Transverse colon (tissue), 4 donors: ENCODE measurements at places on chromosomes 16 and 17. TPM values are rescaled to one million over a fixed set of nuclear protein-coding genes. Genes with fewer than 3 reads are reported as not detected.
A peak's percentile ranks its signal among the peaks of the same experiment; 100 is the strongest.

DNA sequence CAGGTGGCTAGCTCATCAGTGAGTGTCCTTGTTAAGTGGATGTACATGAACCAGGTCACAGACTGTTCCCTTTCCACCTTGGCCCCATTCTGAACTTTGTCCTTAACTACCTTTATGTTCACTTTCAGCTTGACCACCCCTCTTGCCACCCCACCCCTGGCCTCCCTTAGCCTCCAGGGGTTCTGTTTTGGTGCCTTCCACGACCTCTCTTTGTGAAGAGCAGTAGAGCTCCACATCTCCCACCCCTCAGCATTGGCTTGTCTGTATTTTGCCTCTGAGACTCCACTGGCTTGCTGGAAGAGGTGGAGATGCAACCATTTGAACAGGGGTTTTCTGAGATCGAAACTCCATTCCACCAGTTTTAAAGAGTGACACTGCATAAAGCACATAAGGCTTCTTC, 123.5 kb downstream of the RGS9 start:
- peaks cover 3% of the 10 kb centered on the region for H3K27me3 ChIP-seq
- no peak overlapping the region for H3K4me3 ChIP-seq
- H3K4me1 ChIP-seq, result no peaks in the 10 kb centered on the region
- DNase-seq, result no peak
- H3K36me3 ChIP-seq, result no peaks in the 10 kb centered on the region

DNA sequence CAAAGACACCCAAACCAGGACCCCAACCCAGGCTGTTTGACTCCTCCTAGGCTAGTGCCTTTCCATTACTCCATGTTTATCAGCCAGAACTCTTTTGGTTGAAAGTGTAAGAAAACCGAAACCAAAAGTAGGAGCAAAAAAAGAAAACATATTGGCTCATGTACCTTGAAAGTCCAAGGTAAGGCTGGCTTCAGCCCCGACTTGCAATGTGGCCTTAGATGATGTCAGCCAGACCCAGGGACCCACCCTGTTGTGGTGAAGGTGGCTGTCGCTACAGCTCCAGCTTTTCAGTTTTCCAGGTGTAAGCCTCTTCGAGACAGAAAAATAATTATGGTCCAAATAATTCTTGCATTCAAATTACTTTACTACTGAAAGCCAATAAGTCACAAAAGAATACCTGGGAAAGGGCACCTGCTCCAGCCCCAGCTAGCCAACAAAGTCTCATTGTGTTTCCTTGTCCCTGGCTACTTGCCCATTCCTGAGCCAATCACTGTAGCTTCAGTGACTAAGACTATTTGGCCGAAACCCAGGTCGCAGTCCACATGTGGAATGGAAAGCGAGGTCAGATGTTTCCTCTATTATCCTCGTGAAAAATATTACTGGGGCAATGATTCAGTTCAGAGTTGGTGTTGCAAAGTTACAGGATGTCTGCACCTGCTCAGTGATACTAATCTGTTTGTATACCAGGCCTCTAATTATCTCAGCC, 20.7 kb downstream of the DNAH9 start:
- peak; percentile 86 for DNase-seq
- H3K27me3 ChIP-seq, result no peaks in the 10 kb centered on the region
- peak overlapping the region; percentile 63 for H3K27ac ChIP-seq
- H3K36me3 ChIP-seq, result no peaks in the 10 kb centered on the region
- H3K4me3 ChIP-seq, result peak overlapping the region; percentile 18

DNA sequence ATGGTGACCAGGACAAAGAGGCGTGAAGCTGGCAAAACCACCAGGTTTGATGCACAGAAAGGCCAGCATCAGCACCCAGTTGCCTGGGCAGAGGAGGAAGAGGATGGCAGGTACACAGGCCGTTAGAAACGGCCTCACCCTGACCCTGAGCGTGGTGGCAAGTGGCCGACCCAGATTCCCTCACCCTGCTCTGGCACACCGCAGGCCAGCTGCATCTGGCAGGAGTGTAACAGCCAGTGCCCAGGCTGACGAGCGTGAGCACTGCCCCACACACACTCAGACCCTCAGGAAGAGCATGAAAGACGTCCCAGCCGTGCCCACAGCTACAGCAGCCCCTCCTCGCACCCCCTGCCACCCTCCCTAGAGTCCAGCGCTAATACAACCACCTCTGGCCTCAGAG, 82.0 kb downstream of the ANKRD11 start:
- peaks cover 94% of the 10 kb centered on the region for H3K4me1 ChIP-seq
- H3K27me3 ChIP-seq, result no peaks in the 10 kb centered on the region
- no peak overlapping the region for H3K4me3 ChIP-seq
- no peak overlapping the region for H3K27ac ChIP-seq
- DNase-seq, result no peak
- no peaks in the 10 kb centered on the region for H3K36me3 ChIP-seq

DNA sequence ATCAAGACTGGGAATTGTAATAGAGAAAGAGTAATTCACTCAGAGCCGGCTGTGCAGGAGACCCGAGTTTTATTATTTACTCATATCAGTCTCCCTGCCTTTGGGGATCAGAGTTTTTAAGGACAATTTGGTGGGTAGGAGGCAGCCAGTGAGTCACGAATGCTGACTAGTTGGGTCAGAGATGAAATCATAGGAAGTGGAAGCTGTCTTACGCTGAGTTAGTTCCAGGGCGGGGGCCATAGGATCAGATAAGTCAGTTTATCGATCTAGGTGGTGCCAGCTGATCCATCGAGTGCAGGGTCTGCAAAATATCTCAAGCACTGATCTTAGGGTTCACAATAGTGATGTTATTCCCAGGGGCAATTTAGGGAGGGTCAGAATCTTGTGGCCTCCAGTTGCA, 20.2 kb upstream of the GUCY2D start:
- H3K36me3 ChIP-seq, result no peaks in the 10 kb centered on the region
- peaks cover under 1% of the 10 kb centered on the region for H3K4me1 ChIP-seq
- H3K27me3 ChIP-seq, result no peaks in the 10 kb centered on the region
- DNase-seq, result no peak

DNA sequence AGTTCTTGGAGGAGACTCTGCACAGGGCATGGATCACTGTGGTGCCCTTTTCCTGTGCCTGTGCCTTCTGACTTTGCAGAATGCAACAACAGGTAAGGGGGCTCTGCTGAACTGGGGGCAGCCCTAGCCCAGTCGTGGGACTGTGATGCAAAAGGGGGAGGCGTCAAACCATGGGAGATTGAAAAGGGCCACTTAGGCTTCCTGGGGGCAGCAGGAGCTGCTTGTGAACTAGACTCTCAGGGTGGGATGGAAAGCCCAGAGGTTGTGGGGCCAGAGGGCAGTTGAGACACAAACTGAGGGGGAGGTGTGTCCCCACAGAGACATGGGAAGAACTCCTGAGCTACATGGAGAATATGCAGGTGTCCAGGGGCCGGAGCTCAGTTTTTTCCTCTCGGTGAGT, 19.6 kb downstream of the ADGRG5 start:
- H3K36me3 ChIP-seq, result no peaks in the 10 kb centered on the region
- peaks cover 16% of the 10 kb centered on the region for H3K27me3 ChIP-seq
- DNase-seq, result no peak
- H3K4me3 ChIP-seq, result no peak overlapping the region
- no peak overlapping the region for H3K27ac ChIP-seq

- DNase-seq, result no peak
- H3K4me3 ChIP-seq, result no peak overlapping the region
- no peak overlapping the region for H3K27ac ChIP-seq
- H3K36me3 ChIP-seq, result no peaks in the 10 kb centered on the region
Observed at GRCh38 chr17:34125921-34126320, 129.2 kb upstream of the CCL2 start.

CMTM1 gene
- total RNA-seq, result 34.2 TPM
